ENCODE measurements at places on chromosomes 1 and 21.

DNA sequence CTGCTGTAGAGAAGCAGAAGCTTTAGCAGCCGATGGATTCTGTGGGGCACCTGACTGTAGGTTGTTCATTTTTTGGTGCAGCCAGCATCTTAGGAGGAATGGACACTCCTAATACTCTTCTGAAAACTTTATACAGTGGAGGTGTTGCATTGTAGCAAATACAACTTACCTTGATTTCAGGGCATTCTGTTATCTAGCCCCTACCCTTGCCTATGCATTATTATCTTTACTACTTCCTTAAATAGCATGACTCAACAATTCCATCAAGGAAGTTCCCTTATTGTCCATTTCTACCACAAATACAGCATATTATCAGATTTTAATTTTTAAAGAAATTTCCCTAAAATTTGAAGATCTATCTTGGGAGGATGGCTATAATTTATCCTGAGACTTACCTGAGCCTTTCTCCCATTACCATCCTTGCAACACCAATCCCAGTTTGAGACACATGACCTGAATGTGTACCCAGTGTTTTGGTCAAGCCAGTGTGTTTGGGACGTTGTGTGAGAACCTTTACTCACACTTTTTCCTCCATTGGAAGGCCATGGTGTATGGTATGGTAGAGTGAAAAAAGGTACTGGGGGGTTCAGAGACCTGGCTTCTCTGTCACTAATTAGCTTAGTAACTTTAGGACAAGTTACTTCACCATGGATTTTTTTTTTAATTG, 9.2 kb downstream of the POU2F1 start:
- DNase-seq, result no peak

- no peak for DNase-seq
Observed at GRCh38 chr1:14997646-14998276, 155.8 kb upstream of the TMEM51 start.

DNA sequence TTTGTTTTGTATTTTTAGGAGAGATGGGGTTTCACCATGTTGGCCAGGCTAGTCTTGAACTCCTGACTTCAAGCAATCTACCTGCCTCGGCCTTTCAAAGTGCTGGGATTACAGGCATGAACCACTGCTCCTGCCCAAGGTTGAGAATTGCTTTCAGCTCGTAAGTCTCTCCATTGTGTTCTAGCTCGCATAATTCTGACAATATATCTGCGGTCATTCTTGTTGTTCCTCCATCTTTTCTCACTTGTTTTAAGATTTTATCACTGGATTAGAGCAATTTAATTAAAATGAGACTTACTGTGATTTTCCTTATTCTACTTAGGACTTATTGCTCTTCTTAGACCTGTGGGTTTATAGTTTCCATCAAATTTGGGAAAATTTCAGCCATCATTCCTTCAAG, 102.9 kb downstream of the AHCTF1 start:
- no peak for DNase-seq

DNA sequence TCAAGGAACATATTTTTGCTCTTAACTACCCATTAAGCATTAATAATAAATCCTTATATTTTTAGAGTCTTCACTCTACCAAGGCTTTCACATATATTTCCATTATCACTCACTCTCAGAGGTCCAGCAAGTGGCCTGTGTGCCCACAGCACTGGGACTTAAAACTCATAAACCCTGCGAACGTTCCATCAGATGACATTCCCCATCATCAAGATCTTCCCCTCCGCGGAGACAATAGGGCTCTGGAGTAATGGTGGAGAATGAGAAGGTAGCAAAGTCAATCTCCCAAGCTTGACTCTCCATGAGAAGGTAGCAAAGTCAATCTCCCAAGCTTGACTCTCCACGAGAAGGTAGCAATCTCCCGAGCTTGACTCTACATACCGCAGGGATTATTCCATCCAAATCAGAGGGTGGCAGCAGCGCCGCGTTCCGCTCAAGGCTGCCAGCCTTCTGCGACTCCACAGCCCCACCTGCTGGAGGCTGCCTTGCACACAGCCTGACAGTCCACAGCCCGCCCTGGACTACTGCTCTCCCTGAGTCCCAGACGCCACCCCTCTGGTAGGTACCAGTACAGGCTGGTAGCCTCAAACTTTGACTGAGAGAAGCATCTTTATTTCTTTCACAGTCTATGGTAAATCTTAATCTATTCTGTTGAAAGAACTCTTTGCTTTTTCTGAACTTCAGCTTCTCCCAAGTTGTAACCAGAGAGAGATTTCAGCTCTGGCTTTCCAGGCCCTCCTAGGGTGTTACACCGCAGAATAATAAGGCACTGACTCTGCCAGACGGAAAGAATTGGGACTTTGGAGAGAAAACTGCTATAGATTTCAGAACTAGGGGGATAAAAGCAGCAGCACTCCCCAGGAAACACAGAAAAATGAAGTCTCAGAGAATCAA, 26.4 kb upstream of the CTTNBP2NL start:
- DNase-seq, result peak; percentile 41

DNA sequence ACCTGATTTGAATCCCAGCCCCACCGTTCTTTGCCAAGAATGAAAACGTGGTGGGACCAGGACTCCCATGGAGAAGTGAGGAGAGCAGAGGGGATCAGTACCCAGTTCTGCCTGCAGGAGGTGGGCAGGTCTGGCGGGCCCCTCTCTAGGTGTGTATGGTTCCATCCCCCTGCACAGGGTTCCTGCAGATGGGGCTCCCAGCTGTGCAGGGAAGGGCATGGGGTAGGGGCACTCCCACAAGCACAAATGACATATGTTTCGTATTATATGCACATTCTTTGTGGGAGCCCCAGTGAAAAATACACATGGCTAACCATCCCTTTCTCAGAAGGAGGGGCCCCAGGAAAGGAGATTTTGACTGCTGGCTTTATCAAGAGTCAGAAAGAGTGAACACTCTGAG, 144.6 kb downstream of the PLPP3 start:
- no peak for DNase-seq

- DNase-seq, result no peak
Observed at GRCh38 chr1:27031235-27032118, 18.8 kb upstream of the TENT5B start.

GRCh38 chr1:213744780-213745179, 243.0 kb upstream of the PROX1 start:
- DNase-seq, result no peak

GRCh38 chr1:237492359-237492758, 398.4 kb downstream of the ZP4 start:
- no peak for DNase-seq

- DNase-seq, result no peak
Observed at GRCh38 chr1:61506236-61506635, 218.7 kb downstream of the TM2D1 start.

DNA sequence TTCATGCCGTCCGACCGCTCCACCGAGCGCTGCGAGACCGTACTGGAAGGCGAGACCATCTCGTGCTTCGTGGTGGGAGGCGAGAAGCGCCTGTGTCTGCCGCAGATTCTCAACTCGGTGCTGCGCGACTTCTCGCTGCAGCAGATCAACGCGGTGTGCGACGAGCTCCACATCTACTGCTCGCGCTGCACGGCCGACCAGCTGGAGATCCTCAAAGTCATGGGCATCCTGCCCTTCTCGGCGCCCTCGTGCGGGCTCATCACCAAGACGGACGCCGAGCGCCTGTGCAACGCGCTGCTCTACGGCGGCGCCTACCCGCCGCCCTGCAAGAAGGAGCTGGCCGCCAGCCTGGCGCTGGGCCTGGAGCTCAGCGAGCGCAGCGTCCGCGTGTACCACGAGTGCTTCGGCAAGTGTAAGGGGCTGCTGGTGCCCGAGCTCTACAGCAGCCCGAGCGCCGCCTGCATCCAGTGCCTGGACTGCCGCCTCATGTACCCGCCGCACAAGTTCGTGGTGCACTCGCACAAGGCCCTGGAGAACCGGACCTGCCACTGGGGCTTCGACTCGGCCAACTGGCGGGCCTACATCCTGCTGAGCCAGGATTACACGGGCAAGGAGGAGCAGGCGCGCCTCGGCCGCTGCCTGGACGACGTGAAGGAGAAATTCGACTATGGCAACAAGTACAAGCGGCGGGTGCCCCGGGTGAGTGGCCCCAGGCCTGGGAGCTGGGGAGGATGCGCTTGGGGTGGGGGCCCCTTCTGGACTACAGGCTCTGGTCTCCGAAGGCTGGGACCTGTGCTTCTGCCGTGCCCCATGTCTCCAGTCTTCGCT, 1.1 kb downstream of the SKI start:
- peak; percentile 31 for DNase-seq

DNA sequence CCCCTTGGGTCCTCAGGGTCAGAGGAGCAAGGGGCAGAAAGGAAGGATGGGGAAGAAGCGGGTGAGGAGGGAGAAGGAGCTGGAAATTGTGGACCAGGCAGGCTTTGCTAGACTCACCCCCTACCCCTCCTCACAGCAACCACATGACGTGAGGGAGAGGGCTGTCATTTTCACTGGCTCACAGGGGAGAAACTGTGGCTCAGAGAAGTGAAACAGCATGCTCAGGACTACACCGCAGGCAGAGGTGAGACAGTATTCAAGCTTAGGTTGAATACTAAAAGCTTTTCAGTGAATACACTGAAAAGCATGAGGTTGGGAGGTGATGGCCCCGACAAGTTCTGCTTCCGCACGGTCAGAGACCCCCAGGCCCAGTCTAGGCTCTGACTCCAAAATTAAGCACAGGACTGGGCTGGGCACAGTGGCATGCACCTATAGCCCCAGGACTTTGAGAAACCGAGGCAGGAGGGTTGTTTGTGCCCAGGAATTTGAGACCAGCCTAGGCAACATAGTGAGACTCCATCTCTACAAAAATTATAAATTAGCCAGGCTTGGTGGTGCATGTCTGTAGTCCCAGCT, 1.2 kb upstream of the CLEC20A start:
- DNase-seq, result no peak

GRCh38 chr1:9942939-9943788, at the start of the genes LZIC and NMNAT1:
Gene LZIC, minus strand, starts transcription at chr1:9943391. Its CDS starts 6,772 bp downstream, at chr1:9936619.
Gene NMNAT1, plus strand, starts transcription at chr1:9943475. Its CDS starts 28,599 bp downstream, at chr1:9972074.
- peak; percentile 69 for DNase-seq

DNA sequence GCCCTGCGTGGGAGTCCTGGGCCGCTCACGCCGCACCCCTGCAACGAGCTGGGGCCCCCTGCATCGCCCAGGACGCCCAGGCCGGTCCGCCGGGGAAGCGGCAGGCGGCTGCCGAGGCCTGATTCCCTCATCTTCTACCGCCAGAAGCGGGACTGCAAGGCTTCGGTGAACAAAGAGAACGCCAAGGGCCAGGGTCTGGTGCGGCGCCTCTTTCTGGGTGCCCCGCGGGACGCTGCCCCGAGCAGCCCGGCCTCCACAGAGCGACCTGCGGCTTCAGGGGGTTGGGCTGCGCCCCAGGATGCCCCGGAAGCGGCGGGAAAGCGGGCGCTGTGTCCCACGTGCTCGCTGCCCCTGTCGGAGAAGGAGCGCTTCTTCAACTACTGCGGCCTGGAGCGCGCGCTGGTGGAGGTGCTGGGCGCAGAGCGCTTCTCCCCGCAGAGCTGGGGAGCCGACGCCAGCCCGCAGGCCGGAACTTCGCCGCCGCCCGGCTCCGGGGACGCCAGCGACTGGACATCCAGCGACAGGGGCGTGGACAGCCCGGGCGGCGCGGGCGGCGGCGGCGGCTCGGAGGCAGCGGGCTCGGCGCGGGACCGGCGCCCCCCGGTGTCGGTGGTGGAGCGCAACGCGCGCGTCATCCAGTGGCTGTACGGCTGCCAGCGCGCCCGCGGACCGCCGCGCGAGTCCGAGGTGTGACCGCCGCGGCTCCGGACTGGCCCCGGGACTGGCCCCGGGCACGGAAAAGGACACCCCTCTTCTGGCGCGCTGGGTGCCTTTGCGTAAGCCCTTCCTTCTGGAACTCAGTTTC, 2.7 kb downstream of the FAM110D start:
- DNase-seq, result no peak

- no peak for DNase-seq
Observed at GRCh38 chr21:37748351-37748750, 167.9 kb downstream of the KCNJ6 start.

DNA sequence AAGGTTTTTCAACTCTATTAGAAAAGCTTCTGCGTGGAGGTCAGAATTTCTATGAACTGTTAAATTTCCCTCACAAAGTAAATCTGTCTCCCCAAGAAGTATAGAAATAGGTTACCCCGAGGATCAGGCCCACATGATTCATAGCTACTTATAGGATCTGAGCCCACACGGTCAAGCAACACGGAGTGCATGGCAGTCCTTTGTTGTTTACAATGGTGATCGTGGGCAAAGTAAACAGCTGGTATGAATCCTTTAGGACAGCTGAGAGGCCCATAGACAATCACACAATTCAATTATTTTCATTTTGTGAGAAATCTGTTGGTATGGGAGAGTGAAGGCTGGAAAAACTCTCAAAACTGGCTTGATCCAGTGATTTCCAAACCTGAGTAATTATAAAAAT, 58.9 kb upstream of the RCOR3 start:
- DNase-seq, result no peak

- no peak for DNase-seq
Observed at GRCh38 chr1:18564676-18565075, 66.0 kb upstream of the PAX7 start.

GRCh38 chr1:68814067-68814466, 317.2 kb upstream of the DEPDC1 start:
- no peak for DNase-seq

DNA sequence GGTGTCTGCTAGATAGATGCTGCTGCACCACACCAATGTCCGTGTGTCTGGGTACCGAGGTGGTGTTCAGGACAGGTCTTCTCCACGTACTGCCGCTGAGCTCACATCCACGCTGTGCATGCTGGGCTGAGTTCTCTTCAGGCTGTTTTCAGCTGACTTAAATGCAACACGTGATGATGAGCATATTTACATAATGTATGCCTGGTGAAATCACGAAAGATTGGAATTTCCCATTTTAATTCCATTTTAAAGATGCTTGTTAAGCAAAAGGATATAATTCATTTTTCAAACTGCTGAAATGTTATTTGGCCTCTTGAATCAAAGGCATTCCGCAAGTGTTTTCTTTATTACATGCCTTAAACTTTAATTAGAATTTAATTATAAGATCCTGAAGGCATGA, 107.9 kb downstream of the FGGY start:
- no peak for DNase-seq

DNA sequence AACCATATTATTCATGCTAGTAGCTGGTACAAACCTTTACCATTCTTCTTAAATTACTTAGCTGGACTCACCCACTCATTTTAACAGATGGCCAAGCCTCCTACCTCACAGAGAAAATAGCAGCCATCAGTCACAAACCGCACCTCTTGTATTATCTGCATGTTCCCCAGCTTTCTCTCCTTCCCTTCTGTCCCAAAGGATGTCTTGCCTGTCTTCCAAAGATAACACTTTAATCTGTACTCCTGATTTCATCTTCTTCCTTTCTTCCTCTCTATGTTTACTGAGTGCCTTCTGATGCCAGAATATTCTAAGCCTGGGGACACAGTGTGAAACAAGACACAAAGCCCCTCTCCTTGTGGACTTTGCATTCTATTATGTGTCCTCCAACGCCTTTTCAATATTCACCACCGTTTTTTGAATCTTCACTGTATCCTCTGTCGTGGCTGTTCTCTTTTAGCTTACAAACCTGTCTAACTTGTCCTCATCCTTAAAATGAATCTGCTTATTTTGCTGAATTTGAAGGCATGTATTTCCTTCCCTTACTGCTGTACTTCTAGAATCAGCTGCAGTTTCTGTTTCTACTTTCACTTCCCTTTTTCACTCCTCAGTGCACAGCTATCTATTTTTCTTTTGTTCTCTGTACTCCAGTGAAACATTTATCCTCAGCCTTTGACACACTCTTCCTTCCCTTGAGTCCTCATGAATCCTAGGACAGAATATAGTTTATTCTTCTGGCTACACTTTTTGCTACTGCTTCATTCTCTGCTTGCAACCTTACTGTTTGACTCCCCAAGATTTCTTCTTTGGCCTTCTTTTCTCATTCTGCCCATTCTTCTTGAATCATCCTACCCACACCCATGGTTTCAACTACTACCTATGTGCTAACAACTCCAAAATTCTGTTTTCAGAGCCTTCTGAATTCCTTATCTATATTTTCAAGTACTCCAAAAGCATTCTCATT, 216.9 kb upstream of the SAMSN1 start:
- no peak for DNase-seq

GRCh38 chr1:227726924-227727599, 8.0 kb downstream of the JMJD4 start:
- no peak for DNase-seq

Data from SHP77 treated with DMSO at 0.1 percent for 48 hours (cell line).